ENCODE measurements at places on chromosomes 7 and 10.

GRCh38 chr7:129557686-129558481 is 53.6 kb upstream of the NRF1 start:
- DNase-seq: no peak

DNA sequence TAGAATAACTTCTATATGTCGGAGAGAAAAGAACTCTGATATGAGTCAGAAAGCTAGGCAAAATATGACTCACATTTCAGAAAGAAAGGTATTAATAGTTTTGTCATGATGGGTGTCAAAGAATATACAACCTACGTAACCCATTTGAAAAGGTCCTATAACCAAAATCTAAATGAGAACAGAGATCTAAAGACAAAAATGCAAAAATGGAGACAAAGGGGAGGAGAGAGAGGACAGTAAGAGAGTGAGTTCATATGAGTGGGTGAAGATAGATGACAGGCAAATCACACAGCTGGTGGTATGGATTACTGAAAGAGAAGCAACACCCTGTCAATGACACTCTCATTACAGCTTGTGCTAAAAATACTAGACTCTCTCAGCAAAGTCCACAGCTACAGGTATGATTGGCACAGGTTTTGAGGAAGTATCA is 25.6 kb downstream of the ANKMY2 start:
- no peak for DNase-seq

- DNase-seq: peak; percentile 23
Observed at GRCh38 chr10:75187961-75188426, 22.6 kb upstream of the VDAC2 start.

GRCh38 chr10:44832595-44833390 is 78.3 kb upstream of the TMEM72 start:
- DNase-seq: no peak

DNA sequence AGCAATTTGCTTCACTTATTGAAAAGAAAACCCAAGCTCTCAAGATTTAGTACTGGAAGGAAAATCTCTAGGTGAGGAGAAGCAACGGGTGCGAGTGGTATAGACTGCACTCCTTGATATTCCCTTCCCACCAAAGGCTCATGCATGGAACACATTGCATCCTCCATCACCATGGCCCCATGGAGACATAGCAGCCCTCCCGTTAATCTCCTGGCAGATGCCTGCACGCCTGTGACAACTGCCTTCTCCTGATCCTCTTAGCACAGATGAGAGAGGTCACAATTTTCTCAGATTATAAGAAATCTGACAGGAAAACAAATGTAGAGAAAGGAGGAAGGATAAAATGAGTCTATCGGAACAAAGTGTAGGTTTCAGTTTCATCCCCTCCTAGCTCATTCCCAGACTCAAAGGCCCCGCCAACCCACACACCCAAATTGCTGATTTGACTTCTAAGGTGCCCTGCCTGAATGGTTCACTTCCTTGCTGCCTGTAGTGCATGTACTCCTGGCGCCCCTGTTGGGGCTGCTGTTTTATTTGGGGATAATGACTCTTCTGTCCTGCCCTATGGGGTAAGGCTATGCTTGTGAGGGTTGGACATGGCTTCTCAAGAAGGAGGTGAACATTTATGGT is 50.0 kb downstream of the PLXNA4 start:
- DNase-seq: no peak

- no peak for DNase-seq
Observed at GRCh38 chr10:61280303-61280702, 172.9 kb downstream of the TMEM26 start.
